Neural progenitor cell (in vitro differentiated cells): ENCODE measurements at places on chromosomes 3 and 15. TPM values are rescaled to one million over a fixed set of nuclear protein-coding genes. Genes with fewer than 3 reads are reported as not detected.

- DNase-seq, result no peak
- no peak overlapping the region for H3K4me3 ChIP-seq
These were observed 10.0 kb upstream of the CHRNB4 start for GRCh38 chr15:78651007-78651406.

GRCh38 chr15:77860071-77860691 lies 217.3 kb downstream of the TBC1D2B start:
- no peak overlapping the region for H3K27ac ChIP-seq
- no peak overlapping the region for H3K4me3 ChIP-seq
- peaks cover 19% of the 10 kb centered on the region for H3K4me1 ChIP-seq
- no peak for DNase-seq

GRCh38 chr3:148861277-148861869 lies 3.7 kb upstream of the CPA3 start:
- no peaks in the 10 kb centered on the region for H3K36me3 ChIP-seq
- no peak overlapping the region for H3K27ac ChIP-seq
- H3K27me3 ChIP-seq, result no peaks in the 10 kb centered on the region

- no peaks in the 10 kb centered on the region for H3K27me3 ChIP-seq
These were observed 53.0 kb upstream of the ST3GAL6 start for GRCh38 chr3:98710067-98710659.

DNA sequence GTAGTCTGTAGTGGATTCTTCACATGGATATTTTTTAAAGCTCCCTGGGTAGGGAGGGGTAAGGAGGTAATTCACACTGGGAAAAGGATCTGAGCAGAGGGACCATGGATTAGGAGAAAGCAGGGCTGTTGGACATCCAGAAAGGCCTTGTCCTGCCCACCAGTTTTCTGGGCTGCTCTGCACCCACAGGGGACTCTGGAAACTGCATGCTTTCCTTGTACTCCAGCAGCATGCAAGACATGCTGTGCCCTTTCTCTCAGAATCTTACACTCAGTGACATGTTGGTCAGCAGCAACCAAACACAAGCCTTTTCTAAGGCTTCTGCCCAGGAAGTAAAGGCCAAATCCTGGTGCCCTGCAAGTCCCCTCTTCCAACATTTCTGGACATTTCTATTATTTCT lies 2.5 kb upstream of the FBN1 start:
- H3K4me3 ChIP-seq, result no peak overlapping the region
- peaks cover 13% of the 10 kb centered on the region for H3K27me3 ChIP-seq
- H3K27ac ChIP-seq, result no peak overlapping the region
- H3K36me3 ChIP-seq, result no peaks in the 10 kb centered on the region
- DNase-seq, result peak; percentile 58

- H3K4me1 ChIP-seq, result no peaks in the 10 kb centered on the region
- H3K36me3 ChIP-seq, result no peaks in the 10 kb centered on the region
- H3K27me3 ChIP-seq, result no peaks in the 10 kb centered on the region
- no peak for DNase-seq
- no peak overlapping the region for H3K27ac ChIP-seq
These were observed 80.7 kb upstream of the PCSK6 start for GRCh38 chr15:101570241-101570640.

DNA sequence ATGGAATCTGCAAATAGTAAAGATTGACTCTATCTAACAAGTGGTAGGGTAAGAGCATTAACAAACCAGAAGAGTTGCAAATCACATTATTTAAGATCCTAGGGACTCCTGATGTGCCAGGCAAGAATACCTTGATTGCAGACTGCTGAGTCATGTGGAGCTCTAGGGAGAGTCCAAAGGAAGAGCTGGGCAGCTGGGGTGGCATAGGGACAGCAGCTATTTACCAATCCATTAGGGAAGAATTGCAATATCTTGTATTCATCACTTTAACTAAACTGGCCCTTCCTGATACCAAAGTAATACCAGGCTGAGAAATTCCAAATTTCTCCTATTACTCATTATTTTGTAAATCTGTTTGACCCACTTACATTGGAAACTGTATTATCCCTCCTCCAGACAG lies 52.2 kb upstream of the ACP3 start:
- no peak overlapping the region for H3K27ac ChIP-seq
- H3K36me3 ChIP-seq, result no peaks in the 10 kb centered on the region
- no peak for DNase-seq

GRCh38 chr3:42800251-42800650 lies 4.0 kb downstream of the HIGD1A start:
- H3K36me3 ChIP-seq, result no peaks in the 10 kb centered on the region
- DNase-seq, result no peak
- no peak overlapping the region for H3K4me3 ChIP-seq

- peaks cover 26% of the 10 kb centered on the region for H3K4me1 ChIP-seq
- H3K36me3 ChIP-seq, result no peaks in the 10 kb centered on the region
- H3K27me3 ChIP-seq, result no peaks in the 10 kb centered on the region
- DNase-seq, result peak; percentile 12
- H3K4me3 ChIP-seq, result no peak overlapping the region
These were observed 408.2 kb upstream of the THBS1 start for GRCh38 chr15:39172380-39173281.

DNA sequence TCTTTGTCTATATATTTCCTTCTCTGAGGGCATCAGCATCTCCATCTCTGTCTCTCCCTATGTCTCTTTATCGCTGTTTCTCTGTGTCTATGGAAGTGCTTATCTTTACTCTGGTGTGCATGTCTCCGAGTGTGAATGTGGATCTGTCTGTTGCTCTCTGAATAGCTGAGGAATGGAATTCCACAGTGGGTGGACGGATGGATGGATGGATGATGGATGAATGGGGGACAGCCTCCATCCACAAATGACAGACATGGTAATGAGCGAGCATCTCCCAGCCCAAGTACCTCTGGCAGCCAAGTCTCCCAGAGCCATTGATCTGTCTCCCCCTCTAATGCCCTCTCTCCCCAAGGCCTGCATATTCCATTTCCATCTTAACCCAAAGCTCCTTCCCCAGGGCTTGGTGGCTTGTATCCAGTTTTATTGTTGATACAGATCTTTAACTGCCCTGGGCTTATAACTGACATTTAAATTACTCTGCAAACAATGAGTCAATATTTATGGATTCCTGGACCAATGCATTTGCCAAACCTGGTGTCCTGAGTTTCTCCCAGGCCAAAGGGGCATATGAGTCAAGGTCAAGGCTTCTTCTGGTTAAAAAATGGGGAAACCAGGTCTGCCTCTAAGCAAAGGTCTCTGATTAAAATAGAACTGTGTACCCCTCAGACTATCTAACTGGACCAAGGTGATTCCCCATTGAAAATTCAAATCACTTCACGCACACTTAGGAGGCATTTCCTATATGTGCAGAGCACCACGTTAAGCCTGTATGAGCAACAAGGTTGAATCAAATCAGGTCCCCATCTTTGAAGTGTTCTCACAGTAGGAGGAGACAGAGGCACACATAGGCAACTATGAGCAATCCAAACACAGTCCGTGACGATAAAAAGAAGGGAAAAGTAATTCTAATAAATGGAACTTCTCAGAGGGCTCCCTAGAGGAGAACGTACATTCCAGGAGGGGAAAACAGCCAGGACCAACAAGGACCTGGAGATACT lies 109.9 kb downstream of the TLE3 start:
- peaks cover 37% of the 10 kb centered on the region for H3K4me1 ChIP-seq
- no peak overlapping the region for H3K4me3 ChIP-seq
- no peaks in the 10 kb centered on the region for H3K36me3 ChIP-seq
- no peaks in the 10 kb centered on the region for H3K27me3 ChIP-seq
- no peak for DNase-seq

DNA sequence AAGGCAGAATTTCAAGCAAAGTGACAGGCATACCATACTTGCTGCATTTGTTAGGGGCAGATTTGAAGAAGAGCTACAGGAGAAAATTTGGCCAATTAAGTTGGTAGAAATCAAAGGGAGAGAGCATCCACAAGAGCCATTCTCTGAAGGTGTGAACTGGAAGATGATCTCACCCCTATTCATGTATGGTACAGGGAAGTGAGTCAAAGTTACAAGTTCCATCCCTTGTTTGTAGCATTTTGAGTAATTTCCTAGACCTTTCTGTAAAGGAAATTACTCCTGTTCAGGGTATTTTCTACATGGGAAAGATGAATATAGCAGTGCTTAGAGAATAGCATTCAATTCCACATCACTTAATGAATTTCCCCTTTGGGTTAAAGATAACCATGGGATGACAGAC lies 28.4 kb downstream of the TTC14 start:
- H3K4me1 ChIP-seq, result no peaks in the 10 kb centered on the region
- no peak overlapping the region for H3K4me3 ChIP-seq
- no peak for DNase-seq
- no peak overlapping the region for H3K27ac ChIP-seq
- H3K36me3 ChIP-seq, result no peaks in the 10 kb centered on the region

- no peak overlapping the region for H3K4me3 ChIP-seq
- H3K27ac ChIP-seq, result no peak overlapping the region
- H3K27me3 ChIP-seq, result no peaks in the 10 kb centered on the region
- no peaks in the 10 kb centered on the region for H3K4me1 ChIP-seq
These were observed 353.5 kb downstream of the MCTP2 start for GRCh38 chr15:94584833-94585244.

DNA sequence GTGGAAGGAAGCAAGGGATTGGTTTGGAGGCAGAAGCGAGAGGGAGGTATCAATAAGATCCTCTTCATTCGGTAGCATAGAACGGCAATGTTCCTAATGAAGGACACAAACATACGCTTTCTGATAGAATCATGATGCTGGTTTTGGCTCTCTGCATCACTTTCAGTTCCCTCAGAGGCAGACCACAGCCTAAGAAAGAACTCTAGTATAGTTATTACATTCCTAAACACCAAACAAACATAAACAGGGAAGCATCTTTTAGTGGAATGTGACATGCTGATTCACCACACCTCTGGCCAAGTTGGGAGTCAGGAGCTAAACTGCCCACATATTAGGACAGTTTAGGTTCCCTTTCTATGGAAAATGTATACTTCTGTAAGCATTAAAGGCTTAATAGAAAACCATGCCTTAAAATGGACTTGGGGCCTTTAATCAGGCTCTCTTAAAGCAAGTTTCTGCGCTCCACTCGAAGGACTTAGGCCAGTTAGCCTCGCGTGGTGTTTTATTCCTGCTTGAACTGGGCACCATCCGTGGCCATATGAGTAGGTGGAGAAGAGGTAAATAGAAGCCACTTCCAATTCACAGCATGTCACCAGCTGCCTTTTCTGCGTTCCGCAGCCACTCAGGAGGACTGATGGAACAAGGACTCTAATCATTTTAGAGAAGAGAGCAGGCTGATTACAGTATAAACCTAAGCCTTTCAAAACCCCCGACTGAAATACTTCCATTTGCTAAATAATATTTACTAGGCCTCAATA lies 53.7 kb downstream of the CD47 start:
- no peak overlapping the region for H3K27ac ChIP-seq
- H3K4me1 ChIP-seq, result peaks cover 9% of the 10 kb centered on the region
- H3K4me3 ChIP-seq, result no peak overlapping the region
- no peak for DNase-seq
- H3K27me3 ChIP-seq, result no peaks in the 10 kb centered on the region
- H3K36me3 ChIP-seq, result no peaks in the 10 kb centered on the region

- no peaks in the 10 kb centered on the region for H3K27me3 ChIP-seq
- no peak overlapping the region for H3K4me3 ChIP-seq
- H3K27ac ChIP-seq, result no peak overlapping the region
- peaks cover 8% of the 10 kb centered on the region for H3K4me1 ChIP-seq
- DNase-seq, result no peak
These were observed 538.1 kb upstream of the TBL1XR1 start for GRCh38 chr3:177735431-177735830.

- no peaks in the 10 kb centered on the region for H3K4me1 ChIP-seq
- DNase-seq, result no peak
- no peak overlapping the region for H3K4me3 ChIP-seq
- no peaks in the 10 kb centered on the region for H3K36me3 ChIP-seq
These were observed 100.0 kb upstream of the PPP2R3A start for GRCh38 chr3:135865553-135865952.

- no peak overlapping the region for H3K27ac ChIP-seq
- H3K4me1 ChIP-seq, result no peaks in the 10 kb centered on the region
- H3K36me3 ChIP-seq, result no peaks in the 10 kb centered on the region
- H3K27me3 ChIP-seq, result no peaks in the 10 kb centered on the region
These were observed 161.4 kb downstream of the WNT7A start for GRCh38 chr3:13718436-13718835.

GRCh38 chr3:171522651-171523050 lies 62.4 kb upstream of the TNIK start:
- H3K4me3 ChIP-seq, result no peak overlapping the region
- no peaks in the 10 kb centered on the region for H3K36me3 ChIP-seq
- no peak overlapping the region for H3K27ac ChIP-seq
- no peaks in the 10 kb centered on the region for H3K27me3 ChIP-seq
- H3K4me1 ChIP-seq, result no peaks in the 10 kb centered on the region

DNA sequence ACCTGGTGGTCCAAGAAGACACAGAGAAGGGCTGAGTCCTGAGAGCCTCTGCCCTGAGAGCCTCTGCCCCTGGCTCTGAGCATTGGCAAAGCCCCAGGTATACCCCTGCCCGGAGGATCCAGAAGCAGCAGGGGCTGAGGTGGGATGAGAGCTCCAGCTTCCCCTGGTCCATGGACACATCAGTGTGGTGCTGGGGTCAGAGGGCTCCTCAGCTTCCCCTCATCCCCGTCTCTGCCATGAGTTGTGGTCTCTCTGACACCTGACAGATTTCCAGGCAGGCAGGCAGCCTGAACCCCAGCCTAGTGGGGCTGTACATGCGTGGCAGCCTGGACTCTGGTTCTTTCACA lies 3.5 kb upstream of the KLF15 start:
- H3K4me1 ChIP-seq, result peaks cover 14% of the 10 kb centered on the region
- no peak overlapping the region for H3K27ac ChIP-seq
- H3K36me3 ChIP-seq, result no peaks in the 10 kb centered on the region
- no peak for DNase-seq

DNA sequence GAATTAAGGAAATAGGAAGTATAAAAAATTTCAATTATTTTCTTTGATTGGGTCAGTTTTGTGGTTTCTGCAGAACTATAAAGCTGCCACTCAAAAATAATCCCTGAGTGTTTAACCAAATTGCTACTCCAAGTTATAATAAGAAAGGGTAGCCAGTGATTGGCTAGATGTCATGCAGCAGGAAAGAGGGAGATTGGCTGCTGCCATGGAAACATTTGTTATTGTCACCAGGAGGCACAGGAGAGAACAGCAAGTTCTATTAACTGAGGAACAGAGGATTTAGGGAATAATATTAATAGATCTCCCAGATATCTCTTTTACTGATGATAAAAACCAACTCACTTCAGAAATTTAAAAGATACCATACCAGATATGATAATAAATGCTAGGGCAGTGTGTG lies 42.6 kb downstream of the CLDN1 start:
- H3K27ac ChIP-seq, result no peak overlapping the region
- no peaks in the 10 kb centered on the region for H3K36me3 ChIP-seq
- DNase-seq, result no peak
- H3K4me3 ChIP-seq, result no peak overlapping the region

SLC28A2 gene
- total RNA-seq, result not detected in 2 replicates

IGSF11 gene
- 2.7 and 4.1 TPM in 2 replicates for total RNA-seq

MASP1 gene
- total RNA-seq, result 0.96 and 3.3 TPM in 2 replicates

ANKRD34C gene
- total RNA-seq, result not detected in 2 replicates

CEMIP gene
- total RNA-seq, result 0.03 TPM in 1 of 2 replicates, not detected in the other

PTH1R gene
- total RNA-seq, result 0.43 TPM in 1 of 2 replicates, not detected in the other

TUSC2 gene
- 14.9 and 36.1 TPM in 2 replicates for total RNA-seq

CLDN16 gene
- not detected in 2 replicates for total RNA-seq

MTFMT gene
- 22.2 and 30.3 TPM in 2 replicates for total RNA-seq

P2RY13 gene
- not detected in 2 replicates for total RNA-seq

MED12L gene
- total RNA-seq, result 14.2 and 16.5 TPM in 2 replicates
